A673 (cell line): ENCODE measurements at places on chromosomes 3 and 15.
A peak's percentile ranks its signal among the peaks of the same experiment; 100 is the strongest.

DNA sequence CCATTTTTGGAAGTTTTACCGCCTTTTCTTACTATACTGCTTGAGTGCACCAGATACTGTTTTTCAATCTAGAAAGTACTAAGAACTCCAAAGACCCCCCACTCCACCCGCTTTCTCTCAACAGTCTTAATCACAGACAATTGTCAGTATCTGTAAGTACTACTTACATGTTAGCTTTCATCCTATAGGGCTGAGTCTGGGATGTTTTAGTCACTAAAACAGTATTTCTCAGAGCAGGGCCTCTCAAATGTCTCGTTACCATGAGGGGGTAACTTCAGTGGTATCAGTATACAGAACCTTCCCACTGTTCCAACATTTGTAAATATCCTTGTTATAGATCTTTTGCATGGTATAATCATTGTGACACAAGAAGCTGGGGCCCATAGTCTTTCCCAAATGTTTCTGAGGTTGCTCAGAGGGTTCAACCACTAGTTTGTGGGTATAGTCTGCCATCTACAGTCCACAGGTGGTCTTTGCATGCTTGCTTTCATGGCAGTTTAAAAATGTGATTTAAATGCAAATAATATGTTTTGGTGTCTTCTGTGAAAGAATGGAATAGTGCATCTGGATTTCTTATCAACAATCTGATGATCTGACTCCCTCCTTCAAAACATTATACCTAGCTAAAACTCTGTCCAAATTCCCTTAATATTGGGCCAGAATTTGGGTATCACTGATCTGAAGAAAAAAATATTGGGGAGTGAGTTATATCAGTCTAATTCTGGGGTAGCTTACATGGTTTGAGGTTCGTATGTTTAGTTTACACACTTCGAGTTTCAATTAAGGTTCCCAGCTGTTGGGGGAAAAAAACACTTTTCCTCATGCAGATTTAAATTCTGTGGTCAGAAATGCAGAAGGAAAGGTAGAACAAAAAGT, 18.0 kb upstream of the DNAJC13 start:
- DNase-seq: peak; percentile 71

GRCh38 chr3:23425410-23425809, 222.3 kb downstream of the UBE2E2 start:
- DNase-seq: no peak

- DNase-seq: no peak
Observed at GRCh38 chr3:11145888-11146287, 8.4 kb upstream of the HRH1 start.

GRCh38 chr3:65151666-65152065, 463.9 kb upstream of the ADAMTS9 start:
- no peak for DNase-seq

GRCh38 chr3:167973046-167973445, 122.7 kb downstream of the GOLIM4 start:
- no peak for DNase-seq

DNA sequence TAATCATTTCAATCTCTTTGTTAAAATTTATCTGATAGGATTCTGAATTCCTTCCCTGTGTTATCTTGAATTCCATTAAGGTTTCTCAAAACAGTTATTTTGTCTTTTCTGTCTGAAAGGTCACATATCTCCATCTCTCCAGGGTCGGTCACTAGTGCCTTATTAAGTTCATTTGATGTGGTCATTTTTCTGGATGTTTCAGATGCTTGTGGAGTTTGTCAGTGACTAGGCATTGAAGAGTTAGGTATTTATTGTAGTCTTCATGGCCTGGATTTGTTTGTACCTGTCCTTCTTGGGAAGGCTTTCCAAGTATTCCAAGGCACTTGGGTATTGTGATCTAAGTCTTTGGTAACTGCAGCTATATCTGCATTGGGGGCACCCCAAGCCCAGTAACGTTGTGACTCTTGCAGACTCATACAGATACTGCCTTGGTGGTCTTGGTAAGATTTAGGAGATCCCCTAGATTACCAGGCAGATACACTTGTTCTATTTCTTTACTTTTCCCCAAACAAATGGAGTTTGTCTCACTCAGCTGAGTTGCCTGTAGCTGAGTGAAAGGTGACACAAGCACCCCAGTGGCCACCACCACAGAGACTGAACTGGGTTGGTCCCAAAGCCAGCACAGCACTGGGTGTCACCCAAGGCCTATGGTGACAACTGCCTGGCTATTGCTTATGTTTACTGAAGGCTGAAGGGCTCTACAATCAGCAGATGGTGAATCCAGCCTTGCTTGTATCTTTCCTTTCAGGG, 18.9 kb upstream of the SLC27A2 start:
- no peak for DNase-seq

GRCh38 chr3:30011237-30011803, 595.1 kb upstream of the TGFBR2 start:
- no peak for DNase-seq

DNA sequence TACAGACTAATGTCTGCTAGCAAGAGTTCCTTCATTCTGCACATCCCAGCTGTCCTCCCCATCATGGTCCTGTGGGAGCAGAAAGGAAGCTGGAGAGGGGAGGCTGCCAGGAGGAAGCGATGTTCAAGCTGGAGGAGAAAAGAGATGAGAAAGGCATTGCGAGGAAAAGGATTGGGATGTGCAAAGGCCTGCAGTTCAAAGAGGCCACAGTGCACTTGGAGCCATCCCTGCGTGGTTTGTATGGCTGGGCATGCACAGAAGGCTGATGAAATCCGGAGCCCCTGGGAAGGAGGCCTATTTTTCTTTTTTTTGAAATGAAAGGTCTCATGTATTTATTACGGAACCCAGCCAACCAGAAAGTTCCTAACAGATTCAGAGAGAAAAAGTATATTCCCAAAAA, 22.8 kb downstream of the AMOTL2 start:
- DNase-seq: no peak

- DNase-seq: peak; percentile 88
Observed at GRCh38 chr3:78562328-78562727, 1205.5 kb downstream of the ROBO1 start.

DNA sequence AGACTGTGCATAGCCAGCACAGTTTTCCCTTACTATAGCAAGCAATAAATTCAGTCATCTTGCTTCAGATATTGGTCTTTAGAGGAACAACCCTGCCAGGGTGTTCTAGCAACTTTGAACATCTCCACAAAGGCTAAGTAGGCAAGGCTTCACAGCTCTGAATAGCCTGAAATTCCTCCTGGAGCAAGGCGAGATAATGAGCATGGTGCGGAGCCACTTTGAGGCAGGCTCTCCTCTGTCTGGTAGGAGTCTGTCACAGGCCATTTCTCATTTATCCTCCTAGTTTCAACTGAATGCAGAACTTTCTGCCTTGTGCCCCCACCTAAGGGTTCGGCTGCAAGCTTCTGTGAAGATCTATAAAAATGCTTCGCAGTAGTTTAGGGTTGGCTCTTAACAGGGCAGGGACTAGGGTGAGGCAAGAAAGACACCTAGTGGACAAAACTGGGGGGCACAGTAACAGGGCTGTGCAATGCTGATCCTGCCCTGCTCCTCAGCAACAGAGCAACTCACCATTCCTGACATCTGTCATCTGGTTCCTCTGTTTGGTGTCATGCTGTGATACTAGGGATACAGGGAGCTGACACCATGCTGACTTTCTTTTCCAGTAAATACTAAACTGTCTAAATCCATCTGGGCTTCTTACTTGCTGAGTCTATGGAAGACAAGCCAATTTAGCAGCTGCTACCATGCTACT, 16.6 kb upstream of the EHHADH start:
- DNase-seq: peak; percentile 57

GRCh38 chr15:32119694-32120330, 89.5 kb downstream of the CHRNA7 start:
- no peak for DNase-seq

GRCh38 chr3:132625613-132626012, 28.5 kb downstream of the ACKR4 start:
- DNase-seq: no peak

DNA sequence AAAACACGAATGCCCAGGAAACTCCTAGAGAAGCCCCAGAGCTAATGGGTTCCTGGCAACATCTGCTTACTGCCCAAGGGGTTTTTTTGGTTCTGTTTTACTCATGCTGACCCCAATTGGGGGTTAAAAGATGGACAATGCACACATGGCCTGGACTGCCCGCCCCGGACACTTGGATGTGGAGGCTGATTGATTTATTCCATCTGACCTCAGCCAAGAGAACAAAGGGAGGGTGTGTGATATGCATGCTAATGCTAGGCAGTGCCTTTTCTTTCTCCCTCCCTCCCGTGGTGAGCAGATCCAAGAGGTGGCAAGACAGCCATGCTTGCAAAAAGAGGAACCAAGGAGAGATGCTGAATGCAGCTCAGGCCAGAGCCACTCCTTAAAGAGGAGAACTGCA, 3.3 kb upstream of the LRTM1 start:
- no peak for DNase-seq

GRCh38 chr3:130543322-130543721, 26.3 kb downstream of the COL6A6 start:
- DNase-seq: no peak

DNA sequence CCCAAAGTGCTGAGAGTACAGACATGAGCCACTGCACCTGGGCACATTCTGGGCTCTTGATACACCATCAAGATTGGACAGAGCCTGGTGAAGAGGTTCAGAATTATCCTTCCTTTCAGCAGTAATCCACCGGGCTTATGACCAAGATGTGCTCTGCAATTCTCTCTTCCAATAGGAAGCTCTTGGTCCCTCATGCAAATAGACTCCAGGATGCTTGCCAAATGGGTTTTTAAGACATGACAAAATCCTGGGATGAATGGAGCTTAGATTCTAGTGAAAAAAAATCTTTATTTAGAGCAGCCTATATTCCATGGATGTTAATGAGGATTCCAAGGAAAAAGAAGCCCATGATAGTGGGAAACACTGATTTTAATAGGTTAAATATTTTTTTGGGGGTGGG, 119.1 kb downstream of the SV2B start:
- no peak for DNase-seq

DNA sequence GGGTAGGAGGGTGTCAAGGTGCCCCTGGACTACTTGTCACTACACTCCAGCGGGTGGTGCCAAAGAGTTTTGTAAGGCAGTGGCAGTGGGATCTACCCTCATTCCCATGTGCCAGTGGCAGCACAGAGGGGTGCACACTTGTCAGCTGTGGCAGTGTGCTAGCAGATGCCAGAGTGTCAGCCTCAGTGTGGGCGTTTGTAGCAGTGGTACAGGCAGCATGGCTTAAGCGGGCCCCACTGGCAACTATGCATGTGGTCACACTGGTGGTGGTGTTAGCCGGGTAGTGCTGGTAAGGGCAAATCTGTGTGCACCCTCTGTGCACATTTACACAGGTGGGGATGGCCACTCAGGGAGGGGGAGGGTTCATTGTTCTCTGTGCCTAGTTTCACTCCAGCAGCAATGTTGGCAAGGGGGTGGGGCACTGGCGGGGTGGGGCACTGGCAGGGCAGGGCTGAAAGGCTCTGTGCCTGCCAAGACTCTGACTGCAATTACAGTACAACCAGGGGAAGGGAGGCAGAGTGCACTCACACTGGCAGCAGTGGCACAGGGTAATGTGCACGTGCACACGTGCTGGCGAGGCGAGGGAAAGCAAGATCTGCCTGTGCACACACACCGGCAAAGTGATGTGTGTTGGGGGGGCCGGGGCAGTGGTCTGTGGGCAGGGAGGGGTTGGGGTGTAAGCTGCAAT, 31.8 kb downstream of the MYO9A start:
- no peak for DNase-seq

- DNase-seq: no peak
Observed at GRCh38 chr15:87489456-87489855, 767.1 kb downstream of the NTRK3 start.

DNA sequence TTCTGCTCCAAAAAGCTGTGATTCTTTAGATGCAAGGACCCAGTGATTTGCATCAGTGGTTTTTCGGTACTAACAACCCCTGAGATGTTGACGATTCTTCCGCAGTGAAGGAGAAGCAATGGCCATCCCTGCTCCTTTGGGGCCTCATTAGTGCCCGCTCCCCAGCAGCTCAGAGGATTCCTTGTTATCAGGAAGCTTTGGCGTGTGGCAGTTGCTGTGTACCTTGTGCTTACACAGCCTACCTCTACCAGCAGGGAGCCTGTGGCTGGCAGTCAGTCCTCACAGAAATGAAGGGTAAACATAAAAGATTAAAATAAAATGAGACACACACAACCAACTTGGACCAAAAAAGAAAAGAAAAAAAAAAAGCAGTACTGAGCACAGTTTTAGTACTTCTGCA, 55.2 kb downstream of the CNTN3 start:
- DNase-seq: no peak
